ENCODE measurements at places on chromosomes 1 and 21. TPM values are rescaled to one million over a fixed set of nuclear protein-coding genes. Genes with fewer than 3 reads are reported as not detected.

DNA sequence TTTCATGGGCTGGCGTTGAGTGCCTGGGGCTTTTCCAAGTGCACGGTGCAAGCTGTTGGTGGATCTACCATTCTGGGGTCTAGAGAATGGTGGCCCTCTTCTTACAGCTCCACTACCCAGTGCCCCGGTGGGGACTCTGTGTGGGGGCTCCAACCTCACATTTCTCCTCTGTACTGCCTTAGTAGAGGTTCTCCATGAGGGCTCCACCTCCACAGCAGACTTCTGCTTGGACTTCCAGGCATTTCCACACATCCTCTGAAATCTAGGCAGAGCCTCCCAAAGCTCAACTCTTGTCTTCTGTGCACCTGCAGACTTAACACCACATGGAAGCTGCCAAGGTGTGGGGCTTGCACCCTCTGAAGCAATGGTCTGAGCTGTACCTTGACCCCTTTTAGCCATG lies 82.1 kb downstream of the CCDC18 start:
- H3K4me1 ChIP-seq, result no peaks in the 10 kb centered on the region
- no peaks in the 10 kb centered on the region for H3K27me3 ChIP-seq
- DNase-seq, result no peak
- H3K4me3 ChIP-seq, result no peak overlapping the region

- H3K27ac ChIP-seq, result no peak overlapping the region
- H3K4me1 ChIP-seq, result no peaks in the 10 kb centered on the region
- H3K36me3 ChIP-seq, result no peaks in the 10 kb centered on the region
- no peak overlapping the region for H3K4me3 ChIP-seq
These were observed 721.1 kb upstream of the TMPRSS15 start for GRCh38 chr21:19124691-19125090.

The KCNJ15 gene
- 0.80 TPM for total RNA-seq

The SHE gene
- not detected for total RNA-seq

DNA sequence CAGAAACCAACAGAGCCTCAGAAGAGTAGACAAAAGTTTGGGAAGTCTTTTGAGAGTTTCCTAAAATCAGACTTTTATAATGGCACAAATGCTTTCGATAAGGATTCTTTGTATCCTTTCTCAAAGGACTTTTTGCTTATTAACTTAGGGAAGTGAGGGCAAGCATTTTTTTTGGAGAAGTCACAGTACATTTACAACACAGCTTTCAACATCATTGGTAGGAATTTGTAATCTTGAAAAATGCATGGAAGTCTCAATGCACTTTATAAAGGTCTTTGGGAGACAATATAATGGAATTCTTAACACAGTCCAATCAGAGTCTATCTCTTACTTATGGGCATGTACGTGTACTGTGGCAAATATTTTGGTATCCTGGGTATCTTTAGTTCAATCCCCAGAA lies 325.8 kb upstream of the NR5A2 start:
- H3K4me3 ChIP-seq, result no peak overlapping the region
- no peaks in the 10 kb centered on the region for H3K36me3 ChIP-seq
- peaks cover 25% of the 10 kb centered on the region for H3K4me1 ChIP-seq

DNA sequence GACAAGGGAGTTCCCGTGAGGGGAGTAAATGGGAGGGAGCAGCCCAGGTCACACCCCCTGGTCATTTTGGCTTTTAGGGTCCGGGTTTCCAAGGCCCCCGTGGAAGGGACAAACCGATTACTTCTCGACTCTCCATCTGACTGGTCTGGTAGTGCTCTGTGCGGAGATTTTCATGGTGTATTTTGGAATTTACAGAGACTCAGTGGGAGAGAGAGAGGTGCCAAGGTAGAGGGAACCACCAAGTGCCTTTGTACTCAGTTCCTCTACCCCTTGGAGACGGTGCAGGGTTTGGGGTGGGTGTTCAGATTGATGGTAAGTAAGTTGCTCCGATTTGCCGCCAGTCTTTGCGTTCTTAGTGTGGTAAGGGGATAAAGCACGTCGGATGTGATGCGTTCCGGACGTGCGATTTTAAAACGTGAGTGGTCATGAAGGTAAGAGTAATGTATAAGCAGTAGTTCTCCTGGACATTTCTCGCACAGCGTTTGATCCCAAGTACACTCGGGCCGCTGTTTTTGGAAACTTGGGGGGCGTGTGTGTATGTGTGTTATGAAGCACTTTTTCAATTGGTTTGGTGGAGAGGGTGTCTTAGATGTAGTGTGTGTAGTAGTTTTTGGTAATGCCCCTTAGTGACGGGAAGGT lies 682 bp downstream of the SUCO start:
- H3K27ac ChIP-seq, result peak overlapping the region; percentile 98
- H3K36me3 ChIP-seq, result peaks cover 11% of the 10 kb centered on the region
- no peaks in the 10 kb centered on the region for H3K27me3 ChIP-seq
- peak overlapping the region; percentile 92 for H3K4me3 ChIP-seq
- DNase-seq, result no peak

The ZSWIM5 gene
- not detected for total RNA-seq

GRCh38 chr1:63621075-63621474 lies 27.9 kb downstream of the PGM1 start:
- H3K36me3 ChIP-seq, result peaks cover 4% of the 10 kb centered on the region
- no peak overlapping the region for H3K27ac ChIP-seq
- H3K4me3 ChIP-seq, result no peak overlapping the region
- H3K27me3 ChIP-seq, result no peaks in the 10 kb centered on the region

DNA sequence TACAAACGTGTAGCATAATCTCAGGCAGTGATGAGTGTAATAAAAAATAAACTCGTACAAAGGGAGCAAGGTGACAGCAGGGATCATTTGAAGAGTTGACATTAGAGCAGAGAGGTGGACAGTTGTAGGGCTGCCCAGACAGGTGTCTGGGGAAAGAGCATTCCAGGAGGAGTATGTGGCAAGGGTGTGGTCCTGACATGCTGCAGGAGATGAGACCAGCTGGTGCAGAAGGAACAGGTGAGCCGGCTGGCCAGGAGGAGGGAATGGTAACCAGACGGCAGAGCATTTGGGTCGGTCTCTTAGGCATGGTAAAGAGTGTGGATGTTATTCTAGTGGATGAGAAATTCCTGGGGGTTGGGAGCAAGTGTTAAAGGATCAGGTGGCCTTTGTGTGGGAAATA lies 306.3 kb downstream of the LMX1A start:
- peaks cover 11% of the 10 kb centered on the region for H3K27me3 ChIP-seq
- H3K27ac ChIP-seq, result no peak overlapping the region
- no peaks in the 10 kb centered on the region for H3K4me1 ChIP-seq
- no peaks in the 10 kb centered on the region for H3K36me3 ChIP-seq
- no peak overlapping the region for H3K4me3 ChIP-seq

DNA sequence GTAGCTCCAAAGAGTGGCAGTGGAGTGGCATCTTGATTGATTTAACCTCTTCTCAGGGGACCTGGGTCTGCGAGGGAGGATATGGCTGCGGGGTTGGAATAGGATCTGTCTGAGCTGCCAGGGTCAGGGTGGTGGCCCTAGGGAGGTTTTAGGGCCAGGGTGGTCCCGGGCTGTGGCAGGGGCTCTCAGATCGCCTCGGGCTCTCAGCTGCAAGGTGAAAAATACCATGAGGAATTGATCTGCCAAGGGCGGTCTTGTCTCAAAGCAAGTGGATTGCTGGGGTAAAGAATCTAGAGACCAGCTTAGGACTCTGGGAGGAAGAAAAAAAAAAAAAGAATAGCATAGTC lies 3.7 kb downstream of the SIM2 start:
- no peak for DNase-seq
- H3K4me1 ChIP-seq, result peaks cover 19% of the 10 kb centered on the region
- H3K4me3 ChIP-seq, result no peak overlapping the region
- peaks cover 71% of the 10 kb centered on the region for H3K27me3 ChIP-seq

- DNase-seq, result peak; percentile 88
- peak overlapping the region; percentile 37 for H3K4me3 ChIP-seq
- H3K36me3 ChIP-seq, result peaks cover 90% of the 10 kb centered on the region
These were observed 193.9 kb downstream of the FMN2 start for GRCh38 chr1:240285540-240285939.

DNA sequence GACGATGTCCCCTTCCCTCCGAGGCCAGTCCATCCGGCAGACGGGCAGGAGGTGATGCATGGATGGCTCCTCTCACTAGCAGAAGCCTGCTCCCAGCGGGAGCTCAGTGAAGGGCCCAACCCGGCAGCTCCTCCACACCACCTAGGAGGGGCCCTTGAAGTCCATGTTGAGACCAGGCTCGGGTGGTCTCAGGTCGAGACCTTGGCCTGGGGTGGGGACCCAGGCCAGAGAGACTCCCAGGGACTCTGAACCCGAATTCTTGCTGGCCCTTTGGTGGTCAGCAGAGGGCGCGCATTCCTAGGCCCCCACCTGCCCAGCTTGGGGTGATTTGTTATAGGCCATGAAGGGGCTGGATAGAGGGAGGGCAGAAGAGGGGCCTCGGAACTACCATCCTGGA lies 642 bp upstream of the NT5C1A start:
- no peak for DNase-seq
- H3K4me3 ChIP-seq, result peak overlapping the region; percentile 76
- peaks cover 25% of the 10 kb centered on the region for H3K27me3 ChIP-seq
- H3K27ac ChIP-seq, result no peak overlapping the region
- H3K36me3 ChIP-seq, result no peaks in the 10 kb centered on the region
- peaks cover 17% of the 10 kb centered on the region for H3K4me1 ChIP-seq

DNA sequence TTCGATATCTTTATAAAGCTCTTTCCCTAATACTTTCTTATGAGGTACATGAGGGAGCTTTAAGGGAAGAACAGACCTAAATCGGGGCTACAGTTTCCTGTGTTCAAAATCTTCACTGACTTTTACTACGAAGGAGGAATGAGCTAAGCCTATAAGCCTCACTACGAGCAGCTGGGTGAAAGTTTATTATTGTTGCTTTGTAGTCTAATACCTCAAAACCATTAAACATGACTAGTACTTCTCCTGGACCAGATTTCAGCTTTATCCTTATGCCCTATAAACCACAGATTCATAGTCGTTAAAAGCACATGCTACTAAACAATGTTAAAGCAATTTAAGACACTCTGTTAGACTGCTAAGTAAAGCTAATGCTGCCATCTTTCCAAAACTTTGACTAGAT lies 30.2 kb downstream of the NDC1 start:
- H3K4me3 ChIP-seq, result peak overlapping the region; percentile 23
- peak overlapping the region; percentile 25 for H3K27ac ChIP-seq
- H3K4me1 ChIP-seq, result peaks cover 61% of the 10 kb centered on the region
- H3K36me3 ChIP-seq, result peaks cover 31% of the 10 kb centered on the region

The OPTC gene
- total RNA-seq, result not detected
